ENCODE measurements at places on chromosomes 1 and 21.

DNA sequence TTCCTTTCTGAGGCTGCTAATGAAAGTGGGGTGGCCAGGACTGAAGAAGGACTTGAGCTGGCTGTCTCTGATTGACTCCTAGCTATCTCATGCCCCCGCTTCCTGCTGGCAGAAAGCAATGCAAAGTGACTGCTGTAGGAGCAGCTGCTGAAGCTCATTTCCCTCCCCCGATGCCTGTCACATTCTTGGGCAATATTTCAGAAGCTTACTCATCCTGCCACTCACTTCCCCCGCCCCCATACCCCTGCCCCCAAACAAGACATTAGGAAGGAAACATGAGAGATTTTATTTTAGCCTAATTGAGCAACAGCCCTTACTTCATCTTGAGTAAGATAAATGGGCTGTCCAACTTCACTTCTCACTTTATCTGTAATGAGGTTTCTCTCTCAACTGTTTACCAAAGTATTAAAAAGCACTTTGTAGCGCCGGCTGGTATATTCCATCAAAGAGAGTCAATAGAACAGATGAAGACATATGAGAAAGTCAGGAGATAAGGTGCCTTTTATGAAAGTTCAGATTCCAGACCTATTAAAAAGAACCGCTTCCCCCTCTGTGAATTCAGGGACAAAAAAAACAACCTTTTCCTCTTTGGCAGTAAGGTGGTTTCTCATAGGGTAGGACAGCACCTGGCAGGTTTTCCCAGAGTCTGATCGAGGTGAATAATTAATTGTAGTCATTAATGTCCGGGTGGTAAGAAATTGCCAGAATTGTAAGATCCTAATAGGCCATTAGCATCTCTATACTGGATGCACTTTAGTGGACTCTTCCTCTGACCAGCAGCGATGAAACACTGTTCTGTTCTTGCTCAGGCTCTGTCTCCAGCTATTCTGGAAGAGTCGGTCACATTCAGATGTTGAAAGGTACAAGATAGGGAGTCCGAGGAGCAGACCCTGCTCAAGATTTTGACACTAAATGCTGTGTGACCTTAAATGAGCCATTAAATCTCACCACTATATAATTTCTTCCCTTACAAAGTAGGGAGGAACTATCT, 70.2 kb downstream of the SH3GLB1 start:
- ATAC-seq: peak; percentile 87

DNA sequence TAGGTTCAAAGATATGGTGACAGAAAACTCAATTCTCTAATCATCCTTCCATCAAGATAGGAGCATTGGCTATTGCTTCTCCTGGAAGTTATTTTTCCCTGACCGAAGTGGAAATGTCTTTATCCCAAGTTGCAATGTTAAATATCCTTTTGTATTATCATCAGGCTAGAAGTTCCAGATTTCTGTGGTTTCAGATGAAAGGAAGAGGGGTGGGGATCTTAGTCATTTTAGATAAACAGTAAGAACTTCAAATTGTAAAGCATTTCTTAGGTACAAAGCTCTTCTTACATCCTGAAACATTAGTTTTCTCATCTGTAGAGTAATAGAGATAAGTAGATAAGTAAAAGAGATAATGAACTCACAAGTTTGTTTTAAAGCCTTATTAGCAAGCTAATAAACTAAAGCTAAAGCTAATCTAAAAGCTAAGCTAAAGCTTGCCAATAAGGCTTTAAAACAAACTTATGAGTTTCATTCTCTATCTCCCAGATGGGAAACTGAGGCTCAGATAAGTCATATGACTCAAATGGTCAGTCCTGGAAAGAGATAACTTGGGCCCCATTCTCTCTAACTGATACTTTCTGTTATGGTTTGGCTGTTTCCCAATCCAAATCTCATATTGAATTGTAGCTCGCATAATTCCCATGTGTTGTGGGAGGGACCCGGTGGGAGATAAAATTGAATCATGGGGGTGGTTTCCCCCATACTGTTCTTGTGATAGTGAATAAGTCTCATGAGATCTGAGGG, 99.2 kb upstream of the KCNK2 start:
- ATAC-seq: no peak

GRCh38 chr1:169245706-169246105, 121.9 kb downstream of the NME7 start:
- no peak for ATAC-seq

- no peak for ATAC-seq
Measured at GRCh38 chr1:41672641-41673361, 188.3 kb upstream of the EDN2 start.

- no peak for ATAC-seq
Measured at GRCh38 chr1:221517961-221518360, 223.9 kb downstream of the DUSP10 start.

GRCh38 chr1:58548371-58548770, 1.8 kb upstream of the OMA1 start:
- no peak for ATAC-seq

- no peak for ATAC-seq
Measured at GRCh38 chr1:204102029-204102611, 29.2 kb downstream of the SOX13 start.

Measured in activated CD4-positive, CD25-positive, alpha-beta regulatory T cell treated with anti-CD3 and anti-CD28 coated beads, Interleukin-2, amount 50 U/mL, for 24 hours (primary cell).